ENCODE measurements at places on chromosomes 16 and 17. TPM values are rescaled to one million over a fixed set of nuclear protein-coding genes. Genes with fewer than 3 reads are reported as not detected.
A peak's percentile ranks its signal among the peaks of the same experiment; 100 is the strongest.

GRCh38 chr17:6120351-6120750 lies 50.2 kb downstream of the WSCD1 start:
- H3K4me3 ChIP-seq: no peak overlapping the region
- no peak overlapping the region for H3K27ac ChIP-seq
- DNase-seq: no peak
- peaks cover 44% of the 10 kb centered on the region for H3K27me3 ChIP-seq
- no peaks in the 10 kb centered on the region for H3K36me3 ChIP-seq
- H3K4me1 ChIP-seq: no peaks in the 10 kb centered on the region

The RAI1 gene
- total RNA-seq: 34.6 TPM

The GABARAP gene
- total RNA-seq: 226 TPM

The MAZ gene
- total RNA-seq: 194 TPM

The ZNF652 gene
- 18.8 TPM for total RNA-seq

The SKAP1 gene
- total RNA-seq: not detected

DNA sequence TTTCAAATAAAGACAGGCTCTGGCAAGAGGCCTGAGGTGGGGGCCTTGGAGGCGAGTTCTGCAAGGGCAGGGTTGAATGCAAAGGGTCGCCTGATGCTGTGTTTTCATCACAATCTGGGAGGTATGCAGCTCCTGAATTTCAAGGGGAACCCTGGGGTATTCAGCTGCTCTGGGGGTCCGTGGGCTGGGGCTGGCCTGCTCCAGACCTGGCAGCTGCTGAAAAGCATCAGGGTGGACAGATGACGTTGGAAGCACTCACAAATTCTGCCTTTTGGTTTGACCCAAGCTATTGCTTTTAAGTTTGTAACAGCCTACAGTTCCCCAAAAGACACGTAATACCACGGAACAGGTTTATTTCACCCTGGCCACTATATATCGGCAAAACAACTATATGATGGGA lies 1.3 kb downstream of the DNAH17 start:
- H3K36me3 ChIP-seq: no peaks in the 10 kb centered on the region
- H3K4me1 ChIP-seq: peaks cover 7% of the 10 kb centered on the region
- no peak overlapping the region for H3K4me3 ChIP-seq
- H3K27me3 ChIP-seq: no peaks in the 10 kb centered on the region
- no peak for DNase-seq
- H3K27ac ChIP-seq: no peak overlapping the region

The TLCD2 gene
- 2.5 TPM for total RNA-seq

DNA sequence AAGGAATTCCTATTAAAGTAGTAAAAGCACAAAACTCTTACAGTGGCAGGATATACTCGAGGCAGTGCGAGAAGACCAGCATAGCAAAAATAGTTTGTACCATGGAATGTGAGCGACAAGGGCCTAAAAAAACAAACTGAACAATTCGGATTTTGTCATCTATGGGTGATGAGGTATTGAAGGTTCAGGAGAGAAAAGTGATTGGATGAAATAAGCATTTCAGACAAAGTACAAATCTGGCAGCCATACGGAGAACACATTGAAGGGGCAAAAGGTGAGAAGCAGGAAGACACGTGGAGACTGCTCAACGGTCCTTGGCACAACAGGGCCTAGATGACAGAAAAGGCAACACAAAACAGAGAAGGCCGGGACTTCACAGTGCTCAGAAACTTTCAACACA lies 22.5 kb downstream of the MYH10 start:
- H3K4me1 ChIP-seq: peaks cover 21% of the 10 kb centered on the region
- peaks cover 4% of the 10 kb centered on the region for H3K36me3 ChIP-seq

GRCh38 chr17:31829649-31830048 lies 29.4 kb downstream of the COPRS start:
- DNase-seq: no peak
- peaks cover 17% of the 10 kb centered on the region for H3K4me1 ChIP-seq
- no peaks in the 10 kb centered on the region for H3K27me3 ChIP-seq
- H3K4me3 ChIP-seq: no peak overlapping the region

GRCh38 chr16:23394141-23394831 lies 58.7 kb downstream of the COG7 start:
- no peak overlapping the region for H3K4me3 ChIP-seq
- peaks cover 27% of the 10 kb centered on the region for H3K36me3 ChIP-seq
- peak overlapping the region; percentile 76 for H3K27ac ChIP-seq
- peaks cover 36% of the 10 kb centered on the region for H3K4me1 ChIP-seq
- H3K27me3 ChIP-seq: no peaks in the 10 kb centered on the region

DNA sequence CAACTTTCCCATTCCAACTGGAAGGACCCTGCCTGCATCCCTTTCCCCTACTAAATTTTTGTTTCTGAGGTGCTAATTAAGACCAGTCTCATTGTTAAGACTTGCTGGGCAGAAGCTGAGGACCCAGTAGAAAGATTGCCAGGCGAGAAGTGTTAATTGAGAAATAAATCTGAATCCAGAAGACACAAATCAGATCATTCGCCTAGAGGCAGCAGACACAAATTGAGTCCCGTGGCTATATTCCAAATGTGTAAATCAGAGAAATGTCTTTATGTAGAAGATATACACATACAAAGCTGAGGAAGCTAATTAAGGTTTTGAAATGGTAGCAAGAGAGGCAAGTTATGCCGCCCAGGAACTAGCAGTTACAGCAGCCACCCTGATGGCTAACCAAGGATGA lies 29.6 kb downstream of the CALCOCO2 start:
- peaks cover 71% of the 10 kb centered on the region for H3K36me3 ChIP-seq
- no peaks in the 10 kb centered on the region for H3K4me1 ChIP-seq
- H3K27me3 ChIP-seq: no peaks in the 10 kb centered on the region
- no peak overlapping the region for H3K4me3 ChIP-seq

- H3K4me1 ChIP-seq: no peaks in the 10 kb centered on the region
- DNase-seq: peak; percentile 24
- H3K27me3 ChIP-seq: no peaks in the 10 kb centered on the region
These were observed 25.9 kb downstream of the MYH3 start for GRCh38 chr17:10631048-10631700.

DNA sequence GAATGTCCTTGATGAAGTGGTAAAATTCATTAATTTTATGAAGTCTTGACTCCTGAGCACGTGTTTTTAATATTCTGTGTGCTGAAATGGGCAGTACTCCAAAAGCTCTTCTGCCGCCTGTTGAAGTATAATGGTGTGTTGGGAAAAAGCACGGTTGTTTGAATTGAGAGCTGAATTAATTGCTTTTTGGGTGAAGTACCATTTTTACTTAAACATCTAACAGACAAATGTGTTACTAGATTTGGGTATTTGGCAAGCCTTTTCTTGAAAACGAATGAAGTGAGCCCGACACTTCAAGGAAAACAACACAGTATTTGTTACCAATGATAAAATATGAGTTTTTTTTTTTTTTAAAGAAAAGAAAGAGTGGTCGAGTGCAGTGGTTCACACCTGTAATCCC lies 22.5 kb downstream of the WWP2 start:
- H3K27ac ChIP-seq: no peak overlapping the region
- H3K27me3 ChIP-seq: no peaks in the 10 kb centered on the region
- no peaks in the 10 kb centered on the region for H3K4me1 ChIP-seq
- DNase-seq: no peak
- peaks cover 53% of the 10 kb centered on the region for H3K36me3 ChIP-seq

- H3K4me3 ChIP-seq: no peak overlapping the region
- H3K4me1 ChIP-seq: peaks cover 22% of the 10 kb centered on the region
- DNase-seq: no peak
- no peaks in the 10 kb centered on the region for H3K27me3 ChIP-seq
- H3K36me3 ChIP-seq: peaks cover 31% of the 10 kb centered on the region
These were observed 22.8 kb downstream of the ATP6V0D1 start for GRCh38 chr16:67458121-67458641.

DNA sequence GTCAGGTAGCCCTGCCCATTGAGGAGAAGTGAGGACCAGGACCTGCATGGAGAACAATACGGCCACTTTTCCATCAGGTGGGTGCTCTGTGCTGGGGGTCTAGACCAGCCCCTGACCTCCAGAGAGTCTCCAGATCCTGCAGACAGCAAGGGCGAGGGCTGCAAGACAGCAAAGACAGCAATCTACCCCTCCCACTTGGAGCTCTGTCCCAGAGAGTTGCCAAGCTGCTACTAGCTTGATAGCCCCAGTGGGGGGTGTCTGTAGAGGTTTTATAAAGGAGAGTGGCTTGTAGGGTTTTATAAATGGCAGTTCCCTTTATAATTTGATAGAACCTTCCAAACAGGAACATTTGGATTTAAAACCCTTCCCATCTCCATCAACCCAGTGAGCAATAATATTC lies 16.7 kb upstream of the SLFN11 start:
- H3K27ac ChIP-seq: no peak overlapping the region
- H3K4me1 ChIP-seq: peaks cover 5% of the 10 kb centered on the region
- H3K4me3 ChIP-seq: no peak overlapping the region
- peaks cover 31% of the 10 kb centered on the region for H3K27me3 ChIP-seq

The GRB7 gene
- 7.3 TPM for total RNA-seq

The HOXB1 gene
- total RNA-seq: not detected

DNA sequence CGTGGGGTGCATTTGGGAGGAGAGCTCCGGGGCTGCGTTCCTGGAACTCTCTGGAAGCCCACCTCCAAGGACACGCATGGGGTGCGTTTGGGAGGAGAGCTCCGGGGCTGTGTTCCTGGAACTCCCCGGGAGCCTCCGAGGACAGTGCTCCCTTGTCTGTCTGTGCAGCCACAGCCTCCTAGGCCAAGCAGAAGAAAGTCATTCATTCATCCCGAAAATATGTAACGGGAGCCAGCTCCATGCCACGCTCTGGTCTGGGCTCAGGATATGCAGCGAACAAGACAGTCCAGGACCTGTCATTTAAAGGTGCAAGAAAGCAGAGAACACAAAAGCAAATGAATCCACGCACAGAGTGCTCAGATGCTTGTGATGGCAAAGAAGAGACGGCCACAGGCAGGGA lies 7.9 kb downstream of the ENPP7 start:
- DNase-seq: no peak
- no peak overlapping the region for H3K4me3 ChIP-seq
- H3K27me3 ChIP-seq: peaks cover 36% of the 10 kb centered on the region
- H3K4me1 ChIP-seq: peaks cover 10% of the 10 kb centered on the region
- H3K36me3 ChIP-seq: no peaks in the 10 kb centered on the region

The STH gene
- not detected for total RNA-seq

GRCh38 chr16:67571981-67572431 lies 9.7 kb downstream of the CTCF start:
- peaks cover 8% of the 10 kb centered on the region for H3K4me1 ChIP-seq
- H3K4me3 ChIP-seq: no peak overlapping the region
- DNase-seq: peak; percentile 12
- no peaks in the 10 kb centered on the region for H3K27me3 ChIP-seq

GRCh38 chr16:86736502-86736901 lies 158.2 kb downstream of the FOXL1 start:
- H3K36me3 ChIP-seq: no peaks in the 10 kb centered on the region
- H3K27me3 ChIP-seq: no peaks in the 10 kb centered on the region
- DNase-seq: no peak
- no peak overlapping the region for H3K4me3 ChIP-seq
- no peak overlapping the region for H3K27ac ChIP-seq
- H3K4me1 ChIP-seq: no peaks in the 10 kb centered on the region

DNA sequence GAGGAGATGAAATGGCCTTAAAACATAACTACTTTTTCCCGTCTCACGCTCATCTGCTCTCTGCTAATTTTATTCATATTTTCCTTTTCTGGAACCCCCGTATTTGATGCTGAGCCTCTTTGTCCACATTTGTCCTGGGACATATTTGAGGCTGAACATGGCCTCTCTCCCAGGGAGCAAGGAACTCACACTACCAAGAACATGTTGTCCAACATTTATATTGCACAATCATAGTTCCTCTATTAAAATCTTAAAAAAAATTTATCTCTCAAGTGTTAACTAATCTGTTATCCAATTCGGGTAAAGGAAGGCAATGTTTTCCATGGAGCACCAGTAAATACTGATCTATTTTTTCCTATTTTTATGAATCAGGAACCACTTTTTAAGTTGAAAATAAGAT lies 60.2 kb downstream of the CMC2 start:
- H3K27me3 ChIP-seq: peaks cover 10% of the 10 kb centered on the region
- no peak for DNase-seq
- no peak overlapping the region for H3K27ac ChIP-seq
- H3K36me3 ChIP-seq: no peaks in the 10 kb centered on the region
- no peak overlapping the region for H3K4me3 ChIP-seq
- peaks cover 12% of the 10 kb centered on the region for H3K4me1 ChIP-seq

The EVPL gene
- 7.7 TPM for total RNA-seq

The BCAR1 gene
- total RNA-seq: 68.1 TPM

- no peaks in the 10 kb centered on the region for H3K27me3 ChIP-seq
- peak overlapping the region; percentile 55 for H3K4me3 ChIP-seq
- no peaks in the 10 kb centered on the region for H3K36me3 ChIP-seq
- no peak overlapping the region for H3K27ac ChIP-seq
- DNase-seq: peak; percentile 49
These were observed 80.3 kb upstream of the GOT2 start for GRCh38 chr16:58814348-58814801.

- H3K27ac ChIP-seq: peak overlapping the region; percentile 95
- H3K36me3 ChIP-seq: peaks cover 11% of the 10 kb centered on the region
- no peak for DNase-seq
- no peaks in the 10 kb centered on the region for H3K27me3 ChIP-seq
- H3K4me3 ChIP-seq: no peak overlapping the region
- H3K4me1 ChIP-seq: peaks cover 46% of the 10 kb centered on the region
These were observed 12.2 kb downstream of the C1QTNF1 start for GRCh38 chr17:79036181-79036580.

DNA sequence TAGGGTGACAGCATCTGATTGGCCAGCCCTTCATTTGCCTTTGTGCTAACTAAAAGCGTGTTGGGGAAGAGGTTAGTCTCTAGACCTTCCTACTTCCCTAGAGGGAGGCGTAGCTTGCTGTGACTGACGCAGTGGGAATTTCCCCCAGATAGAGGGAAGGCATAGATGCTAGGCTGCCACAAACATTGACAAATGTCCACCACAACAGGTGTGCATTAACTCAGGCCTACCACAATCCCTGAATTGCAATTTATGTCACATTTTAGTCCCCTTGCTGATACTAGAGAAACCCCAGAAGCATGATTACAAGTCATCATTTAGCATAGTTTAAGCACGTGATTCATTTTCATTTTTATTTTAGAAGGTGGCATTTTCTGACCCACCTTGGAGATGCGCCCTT lies 76.3 kb upstream of the WSB1 start:
- H3K36me3 ChIP-seq: no peaks in the 10 kb centered on the region
- no peak overlapping the region for H3K4me3 ChIP-seq
- no peak overlapping the region for H3K27ac ChIP-seq
- no peak for DNase-seq
- no peaks in the 10 kb centered on the region for H3K4me1 ChIP-seq

All from MCF 10A (cell line).